ENCODE measurements at places on chromosomes 13 and 19. TPM values are rescaled to one million over a fixed set of nuclear protein-coding genes. Genes with fewer than 3 reads are reported as not detected.
A peak's percentile ranks its signal among the peaks of the same experiment; 100 is the strongest.

The SEMA6B gene
- 20.3 TPM for total RNA-seq

DNA sequence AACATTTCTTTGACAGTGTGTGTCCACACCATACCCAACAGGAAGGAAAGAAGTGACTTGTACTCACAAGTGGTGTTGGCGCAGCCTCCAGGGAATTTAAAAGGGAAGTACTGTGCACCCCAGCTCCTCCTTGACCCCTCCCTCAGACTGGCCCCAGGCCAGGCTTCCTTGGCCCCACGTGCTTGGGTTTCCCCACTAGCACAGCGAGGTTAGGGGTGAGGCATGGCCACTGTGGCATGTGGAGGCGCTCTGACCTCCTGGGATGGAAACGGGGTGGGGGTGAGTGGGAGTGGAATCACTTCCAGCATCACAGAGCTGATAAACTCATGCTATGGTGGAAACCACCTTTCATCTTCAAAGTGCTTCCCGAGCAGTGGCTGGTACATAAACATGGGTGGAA is 168.6 kb downstream of the ZNF536 start:
- no peaks in the 10 kb centered on the region for H3K4me1 ChIP-seq
- H3K27ac ChIP-seq = no peak overlapping the region
- no peaks in the 10 kb centered on the region for H3K27me3 ChIP-seq
- DNase-seq = no peak

GRCh38 chr19:5805462-5806132 is 730 bp downstream of the NRTN start:
- peaks cover 16% of the 10 kb centered on the region for H3K4me1 ChIP-seq
- H3K36me3 ChIP-seq = no peaks in the 10 kb centered on the region
- DNase-seq = peak; percentile 90

- no peak overlapping the region for H3K4me3 ChIP-seq
- H3K27ac ChIP-seq = no peak overlapping the region
- H3K4me1 ChIP-seq = no peaks in the 10 kb centered on the region
Observed at GRCh38 chr13:97445522-97446187, 11.7 kb downstream of the RAP2A start.

- DNase-seq = no peak
- no peak overlapping the region for H3K4me3 ChIP-seq
- H3K36me3 ChIP-seq = no peaks in the 10 kb centered on the region
- no peaks in the 10 kb centered on the region for H3K27me3 ChIP-seq
- no peaks in the 10 kb centered on the region for H3K4me1 ChIP-seq
Observed at GRCh38 chr13:110037925-110038573, 251.7 kb upstream of the IRS2 start.

GRCh38 chr13:24574847-24575246 is 62.3 kb upstream of the PARP4 start:
- no peak for DNase-seq
- no peak overlapping the region for H3K27ac ChIP-seq
- no peaks in the 10 kb centered on the region for H3K27me3 ChIP-seq
- no peaks in the 10 kb centered on the region for H3K4me1 ChIP-seq

Data from upper lobe of right lung (tissue), 1 donor.